ENCODE measurements at places on chromosomes 5 and 9.
A peak's percentile ranks its signal among the peaks of the same experiment; 100 is the strongest.

DNA sequence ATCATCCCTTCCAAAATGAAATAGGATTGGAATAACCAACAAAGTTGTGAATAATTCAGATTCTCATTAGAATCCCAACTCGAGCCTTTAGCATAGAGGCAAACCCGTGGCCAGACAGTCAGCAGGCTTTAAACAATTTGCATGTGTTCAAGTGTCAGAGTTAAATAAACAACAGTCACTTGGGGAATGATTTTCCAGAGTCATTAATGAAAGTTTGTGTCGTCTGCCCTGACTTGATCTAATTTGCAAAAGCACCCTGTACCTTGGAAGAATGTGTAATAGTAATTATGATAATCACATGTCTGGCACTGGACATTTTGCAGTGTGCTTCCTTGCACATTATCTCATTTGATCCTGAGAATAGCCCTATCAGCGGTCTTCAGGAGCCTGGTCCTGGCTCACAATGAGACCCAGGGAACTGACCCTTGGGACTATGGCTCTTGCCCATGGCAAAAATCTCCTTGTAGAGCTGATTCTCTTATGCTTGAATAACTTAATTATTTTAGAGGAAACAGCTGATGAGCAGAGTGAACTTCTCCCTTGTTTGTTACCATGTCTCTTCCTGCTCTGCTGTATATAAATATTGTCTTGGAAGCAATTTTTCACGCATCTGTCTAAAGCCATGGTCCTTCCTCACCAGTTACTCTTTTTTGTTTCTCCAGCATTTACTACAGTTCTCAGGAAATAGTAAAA is 272.7 kb downstream of the NR3C1 start:
- DNase-seq, result no peak

GRCh38 chr5:1164696-1165630 is 36.4 kb upstream of the SLC6A19 start:
- DNase-seq, result no peak

GRCh38 chr9:37031081-37031480 is 3.0 kb downstream of the PAX5 start:
- no peak for DNase-seq

DNA sequence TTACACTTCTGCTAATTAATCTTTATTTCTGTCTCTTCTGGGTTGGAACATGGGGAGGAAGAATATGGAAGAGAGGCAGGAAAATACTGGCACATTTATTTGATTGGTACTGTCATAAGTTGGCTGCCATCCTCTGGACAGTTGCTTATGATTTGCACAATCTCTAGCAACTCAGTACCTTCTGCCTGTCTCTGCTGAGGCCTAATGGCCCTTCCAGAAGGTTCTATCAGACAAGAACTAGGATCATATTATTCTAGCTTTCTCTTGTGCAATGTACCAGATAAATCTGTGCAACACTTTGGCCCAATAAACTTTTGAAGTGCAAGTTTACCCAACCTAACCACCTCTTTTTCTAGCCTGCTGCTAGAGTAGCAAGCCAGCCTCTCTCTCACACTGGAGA is 335.0 kb downstream of the ARRDC3 start:
- no peak for DNase-seq

- peak; percentile 66 for DNase-seq
Measured at GRCh38 chr5:151719228-151720000, 32.7 kb upstream of the SPARC start.

- DNase-seq, result peak; percentile 46
Measured at GRCh38 chr5:173334808-173335207, 6.6 kb upstream of the STC2 start.

GRCh38 chr5:99030906-99031440 is 102.2 kb upstream of the CHD1 start:
- DNase-seq, result no peak

DNA sequence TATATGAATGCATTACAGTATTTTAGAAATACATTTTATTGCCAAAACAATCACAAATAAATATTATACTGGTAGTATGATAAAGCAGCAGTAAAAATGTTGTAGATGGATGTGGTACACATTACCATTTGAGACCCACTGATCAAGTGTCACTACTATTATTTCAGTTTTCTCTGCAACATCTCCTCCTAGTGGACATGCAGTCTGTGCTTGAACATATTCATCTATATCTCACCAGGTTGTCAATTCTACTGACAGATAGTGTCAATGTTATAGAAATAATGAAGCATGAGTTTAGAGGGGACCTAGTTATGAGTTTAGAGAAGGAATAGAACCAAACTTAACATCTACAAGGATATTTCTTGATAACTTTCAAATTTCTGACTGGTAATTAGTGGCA is 39.2 kb upstream of the ELOVL7 start:
- DNase-seq, result peak; percentile 1

GRCh38 chr5:73312146-73312871 is 136.3 kb downstream of the FOXD1 start:
- DNase-seq, result peak; percentile 95

DNA sequence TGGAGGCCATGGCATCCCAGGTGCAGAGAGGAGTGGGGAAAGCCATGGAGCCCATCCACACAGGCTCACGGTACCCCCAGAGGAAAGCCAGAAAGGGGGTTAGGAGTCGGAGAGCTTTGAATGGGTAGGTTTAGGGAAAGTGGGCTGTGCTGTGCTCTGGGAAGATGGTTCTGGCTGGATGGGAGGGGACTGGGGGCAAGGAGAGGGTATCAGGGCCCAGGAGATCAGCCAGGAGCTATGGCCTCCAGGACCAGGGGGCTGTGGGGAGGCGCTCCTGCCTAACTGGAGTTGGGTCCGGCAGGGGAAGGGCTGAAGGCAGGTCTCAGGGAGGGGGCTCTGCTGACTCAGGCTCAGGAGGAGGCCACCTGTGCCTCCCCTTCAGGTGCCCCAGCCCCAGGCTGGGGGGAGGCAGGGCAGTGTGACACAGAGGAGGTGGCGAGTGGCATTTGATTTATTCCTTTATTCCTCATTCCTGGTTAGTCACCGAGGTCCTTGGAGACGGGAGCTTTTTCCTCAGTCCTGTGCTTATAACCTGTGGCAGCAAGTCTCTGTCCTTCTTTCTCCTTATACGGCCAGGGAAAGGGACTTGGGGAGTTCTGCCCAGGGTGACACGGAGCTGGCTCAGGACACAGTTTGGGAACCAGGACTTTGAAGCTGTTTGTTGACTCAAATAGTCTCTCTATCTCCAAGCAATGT is 60.8 kb downstream of the TSTD2 start:
- DNase-seq, result no peak

- DNase-seq, result no peak
Measured at GRCh38 chr9:131112374-131113154, 12.8 kb upstream of the NUP214 start.

DNA sequence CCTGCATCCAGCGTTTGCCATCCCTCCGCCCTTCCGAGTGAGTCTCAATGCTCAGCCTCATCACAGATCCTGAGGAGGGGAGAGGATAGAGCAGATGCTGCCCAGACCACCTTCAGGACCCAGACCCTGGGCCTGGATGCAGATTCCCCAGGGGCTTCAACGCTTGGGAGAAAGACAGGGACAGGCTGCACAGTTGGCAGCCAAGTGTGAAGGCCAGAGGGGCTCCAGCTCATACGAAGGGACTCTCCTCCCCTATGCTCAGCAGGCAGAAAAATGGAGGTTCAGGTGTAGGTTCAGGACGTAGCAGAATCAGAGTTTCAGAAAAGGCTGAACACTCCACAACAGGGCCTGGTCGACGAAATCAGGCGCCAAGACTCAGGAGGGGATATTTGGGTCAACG is 378.5 kb upstream of the IRX1 start:
- no peak for DNase-seq

DNA sequence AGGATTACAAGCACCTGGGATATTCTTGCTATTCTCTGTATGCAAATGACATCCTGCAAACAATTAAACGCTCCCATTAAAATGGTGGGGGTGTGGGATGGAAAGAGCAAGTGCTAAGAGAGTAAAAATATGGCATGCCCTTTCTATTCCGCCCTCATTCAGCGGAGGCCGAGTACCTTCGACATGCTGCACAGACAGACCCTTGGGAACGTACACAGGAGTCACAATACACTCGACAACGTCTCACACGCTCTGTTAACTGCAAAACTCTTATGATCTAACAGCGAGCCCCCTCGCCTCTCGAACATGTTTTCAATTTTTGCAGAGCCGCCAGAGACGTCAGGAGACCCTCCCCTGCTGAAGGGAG is 322.2 kb downstream of the CEMIP2 start:
- no peak for DNase-seq

- DNase-seq, result peak; percentile 87
Measured at GRCh38 chr5:76801159-76801802, 17.5 kb upstream of the F2RL1 start.

DNA sequence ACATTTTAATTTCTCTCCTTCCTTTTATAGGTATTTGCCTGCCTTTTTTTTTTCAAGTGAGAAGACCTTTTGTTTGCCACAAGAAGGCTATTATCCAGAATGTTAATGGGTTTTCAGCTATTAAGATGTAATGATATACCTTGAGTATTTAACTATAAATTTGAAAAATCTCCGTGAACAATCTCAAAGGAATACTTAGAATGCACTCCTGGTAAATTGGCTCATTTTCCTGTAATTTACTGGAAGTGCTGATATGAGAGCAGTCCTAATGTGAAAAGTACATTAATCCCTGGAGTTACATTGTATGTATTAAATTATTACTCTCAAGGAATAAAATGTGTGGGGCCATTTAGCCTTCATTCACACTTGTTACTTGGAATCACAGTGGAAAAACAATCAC is 32.4 kb downstream of the AOPEP start:
- no peak for DNase-seq

GRCh38 chr9:83106263-83106662 is 43.3 kb upstream of the RASEF start:
- DNase-seq, result no peak

GRCh38 chr9:104984542-104984941 is 56.6 kb upstream of the ABCA1 start:
- DNase-seq, result no peak

GRCh38 chr9:133874060-133874657 is 118.0 kb downstream of the VAV2 start:
- DNase-seq, result peak; percentile 45

- no peak for DNase-seq
Measured at GRCh38 chr5:60207040-60207439, 313.5 kb upstream of the PDE4D start.

- DNase-seq, result no peak
Measured at GRCh38 chr9:34999576-34999975, 10.0 kb downstream of the DNAJB5 start.

GRCh38 chr5:41617843-41618515 is 107.6 kb upstream of the PLCXD3 start:
- no peak for DNase-seq

GRCh38 chr5:179232091-179232735 is 113.0 kb downstream of the ADAMTS2 start:
- no peak for DNase-seq

- no peak for DNase-seq
Measured at GRCh38 chr9:70347046-70347445, 67.4 kb downstream of the KLF9 start.

GRCh38 chr9:71746023-71746757 is 22.1 kb downstream of the CEMIP2 start:
- no peak for DNase-seq

DNA sequence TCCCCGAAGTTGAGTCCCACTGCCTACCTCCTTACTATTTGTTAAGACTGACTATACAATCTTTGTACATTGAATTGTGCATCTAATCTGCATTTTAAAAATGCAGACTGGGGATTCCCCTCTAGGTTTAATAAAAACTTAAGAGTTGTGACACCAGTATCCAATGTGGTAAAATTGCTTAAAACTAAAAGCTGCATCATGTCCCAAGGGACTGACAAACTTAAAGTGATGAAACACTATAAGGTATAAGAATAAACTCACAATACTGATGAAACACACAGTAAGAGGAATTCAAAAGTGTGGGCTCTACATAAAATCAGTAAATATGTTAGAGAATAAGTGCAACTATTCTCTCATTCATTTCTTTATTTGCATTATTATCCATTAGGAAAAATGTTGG is 1905.1 kb downstream of the MAT2B start:
- DNase-seq, result no peak

GRCh38 chr9:119500072-119500771 is 131.0 kb upstream of the BRINP1 start:
- no peak for DNase-seq

GRCh38 chr9:107749787-107750444 is 260.3 kb upstream of the KLF4 start:
- peak; percentile 96 for DNase-seq

DNA sequence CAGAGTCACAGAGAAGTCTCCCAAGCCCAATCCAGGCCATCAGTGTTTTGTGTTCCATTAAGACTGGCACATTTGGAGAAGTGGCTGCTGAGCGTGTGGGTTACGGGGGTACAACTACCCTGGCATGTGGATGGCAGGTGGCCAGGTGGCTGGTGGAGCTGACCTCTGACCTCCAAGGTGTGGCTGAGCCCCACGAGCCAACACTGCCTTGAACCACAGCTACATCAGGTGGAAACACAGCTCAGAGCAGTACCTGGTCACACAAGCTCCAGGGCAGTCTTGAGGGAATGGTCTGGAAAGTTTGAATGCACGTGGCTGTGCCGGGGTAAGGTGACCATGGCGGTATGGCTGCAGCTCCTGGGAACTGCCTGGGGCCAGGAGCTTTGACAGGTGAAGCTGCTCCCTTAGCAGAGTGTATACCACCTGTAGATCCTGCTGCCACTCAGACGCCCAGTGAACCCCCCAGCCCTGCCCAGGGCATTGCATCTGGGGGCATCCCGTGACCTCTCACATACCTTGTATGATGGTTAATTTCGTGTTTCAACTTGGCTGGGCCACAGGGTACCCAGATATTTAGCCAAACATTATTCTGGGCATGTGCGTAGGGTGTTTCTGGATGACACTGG is 207.9 kb downstream of the GADD45G start:
- no peak for DNase-seq

Data from AG10803 (cell line).